MG63 (cell line): ENCODE measurements at places on chromosomes 7 and 10. TPM values are rescaled to one million over a fixed set of nuclear protein-coding genes. Genes with fewer than 3 reads are reported as not detected.

GRCh38 chr10:17454161-17455014 is at the start of gene ST8SIA6:
TSS of gene ST8SIA6 (minus strand) at chr10:17454595. CDS start at chr10:17454255, 340 bp downstream.
- DNase-seq: peak; percentile 44

- DNase-seq: no peak
Observed at GRCh38 chr10:73229567-73229966, 17.5 kb downstream of the DNAJC9 start.

- peak; percentile 69 for DNase-seq
Observed at GRCh38 chr10:104327745-104328645, 10.3 kb downstream of the ITPRIP start.

DNA sequence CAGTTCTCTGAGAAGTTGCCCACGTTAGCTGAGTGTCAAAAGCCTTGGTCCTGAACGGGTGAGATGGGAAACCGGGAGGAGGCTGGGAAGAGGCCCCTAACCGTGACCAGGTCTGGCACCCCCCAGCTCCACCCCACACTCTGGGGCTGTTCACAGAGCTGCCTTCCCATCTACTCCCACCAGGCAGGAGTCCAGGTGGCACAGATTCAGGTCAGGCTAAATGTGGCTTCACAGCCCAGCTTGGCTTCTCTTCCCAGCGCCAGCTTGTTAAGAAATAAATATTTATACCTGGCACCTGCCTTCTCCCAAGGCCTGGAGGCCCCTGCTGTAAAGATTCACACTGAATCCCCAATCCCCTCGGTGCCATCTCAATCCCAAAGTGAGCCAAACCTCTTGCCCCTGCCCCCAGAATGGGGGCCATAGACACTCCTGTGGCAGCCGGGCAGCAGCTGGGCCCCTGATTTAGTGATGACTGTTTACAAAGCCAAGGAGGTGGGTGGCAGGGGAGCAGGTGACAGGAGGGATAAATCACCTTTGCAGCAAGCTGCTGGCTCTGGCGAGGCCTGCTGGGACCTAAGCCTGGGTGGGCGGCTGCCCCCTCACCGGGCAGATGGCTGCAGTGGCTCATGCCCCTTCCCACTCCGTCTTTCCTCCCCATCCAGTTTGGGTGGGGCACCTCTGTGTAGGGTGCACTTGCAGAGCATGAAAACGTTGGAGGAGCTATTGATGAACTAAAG is 72.5 kb downstream of the GOLGA7B start:
- DNase-seq: peak; percentile 41

DNA sequence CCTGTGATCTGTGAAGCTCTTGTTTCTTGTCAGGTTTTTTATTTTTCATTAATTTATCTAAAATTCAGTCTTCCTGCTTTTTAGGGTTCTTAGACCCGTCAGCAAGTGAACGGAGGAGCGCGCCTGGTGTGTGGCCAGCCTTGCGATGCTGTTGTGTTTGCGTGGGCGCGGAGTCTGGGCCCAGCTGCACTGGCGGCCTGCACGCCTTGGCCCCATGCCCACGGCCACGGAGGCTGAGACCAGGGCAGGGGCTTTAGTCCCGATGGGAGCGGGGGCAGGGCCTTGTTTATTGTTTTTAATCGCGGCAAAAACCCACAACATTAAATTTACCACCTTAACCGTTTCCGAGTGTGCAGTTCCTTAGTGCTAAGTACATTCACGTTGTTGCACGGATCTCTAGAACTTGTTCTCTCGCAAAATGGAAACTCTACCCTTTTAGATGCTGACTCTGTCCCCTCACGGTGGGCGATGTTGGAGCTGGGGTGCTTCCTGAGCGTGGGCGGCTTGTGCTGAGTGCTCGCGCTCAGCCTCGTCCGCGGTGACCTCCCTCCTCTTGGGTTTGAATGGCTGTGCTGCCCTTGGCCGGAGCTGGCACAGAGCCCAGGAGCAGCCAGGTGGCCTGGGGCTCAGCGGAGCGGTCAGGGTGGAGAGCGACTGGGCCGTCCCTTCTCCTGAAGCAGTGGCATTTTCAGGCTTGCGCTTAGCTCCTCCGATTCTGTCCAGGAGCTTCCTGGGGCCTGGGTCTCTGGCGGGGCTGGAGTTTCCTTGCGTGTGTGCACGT is 69.1 kb downstream of the INPP5A start:
- no peak for DNase-seq

DNA sequence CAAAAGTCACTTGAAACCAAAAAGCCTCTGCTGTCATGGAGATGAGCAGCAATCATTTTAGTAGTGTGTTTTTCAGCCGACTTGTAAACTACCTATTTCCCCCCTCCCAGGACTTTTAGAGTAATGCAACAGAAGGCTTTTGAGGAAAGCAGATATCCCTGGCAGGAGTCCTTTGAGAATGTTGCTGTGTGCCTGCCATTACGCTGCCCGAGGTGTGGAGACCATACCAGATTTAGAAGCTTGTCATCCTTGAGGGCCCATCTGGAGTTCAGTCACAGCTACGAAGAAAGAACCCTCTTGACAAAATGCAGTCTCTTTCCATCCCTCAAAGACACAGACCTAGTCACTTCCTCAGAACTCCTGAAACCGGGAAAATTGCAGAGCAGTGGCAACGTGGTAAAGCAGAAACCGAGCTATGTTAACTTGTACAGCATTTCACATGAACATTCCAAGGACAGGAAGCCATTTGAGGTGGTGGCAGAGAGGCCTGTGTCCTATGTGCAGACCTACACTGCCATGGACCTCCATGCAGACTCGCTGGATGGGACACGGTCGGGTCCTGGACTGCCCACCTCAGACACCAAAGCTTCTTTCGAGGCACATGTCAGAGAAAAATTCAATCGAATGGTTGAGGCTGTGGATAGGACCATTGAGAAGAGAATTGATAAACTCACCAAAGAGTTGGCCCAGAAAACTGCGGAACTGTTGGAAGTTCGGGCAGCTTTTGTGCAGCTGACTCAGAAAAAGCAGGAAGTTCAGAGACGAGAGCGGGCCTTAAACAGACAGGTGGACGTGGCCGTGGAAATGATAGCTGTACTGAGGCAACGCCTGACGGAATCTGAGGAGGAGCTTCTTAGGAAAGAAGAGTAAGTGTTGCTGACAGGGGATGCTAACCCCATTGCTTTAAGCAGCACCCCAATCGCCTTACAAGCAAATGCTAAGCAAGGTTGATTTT is 2.2 kb downstream of the ZNF365 start:
- no peak for DNase-seq

- DNase-seq: peak; percentile 43
Observed at GRCh38 chr10:59536167-59537014, 173.3 kb downstream of the SLC16A9 start.

DNA sequence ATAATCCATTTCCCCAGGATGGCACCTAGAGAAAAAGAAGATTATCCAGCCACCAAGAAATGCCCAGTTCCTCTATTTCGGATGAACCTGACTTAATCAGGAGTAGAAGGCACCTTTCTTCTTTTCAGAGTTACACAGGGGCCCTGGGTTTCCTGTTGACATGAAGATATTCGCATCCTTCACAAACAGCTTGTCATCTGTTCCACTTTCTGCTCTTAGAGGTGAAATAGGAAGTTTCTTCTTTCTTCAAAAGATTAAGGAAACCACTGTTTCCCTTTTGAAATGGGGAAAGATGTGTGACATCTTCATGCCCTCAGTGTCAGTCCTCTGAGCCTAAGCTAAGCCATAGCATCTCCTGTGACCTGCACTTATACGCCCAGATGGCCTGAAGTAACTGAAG is 39.1 kb upstream of the RAB18 start:
- no peak for DNase-seq

DNA sequence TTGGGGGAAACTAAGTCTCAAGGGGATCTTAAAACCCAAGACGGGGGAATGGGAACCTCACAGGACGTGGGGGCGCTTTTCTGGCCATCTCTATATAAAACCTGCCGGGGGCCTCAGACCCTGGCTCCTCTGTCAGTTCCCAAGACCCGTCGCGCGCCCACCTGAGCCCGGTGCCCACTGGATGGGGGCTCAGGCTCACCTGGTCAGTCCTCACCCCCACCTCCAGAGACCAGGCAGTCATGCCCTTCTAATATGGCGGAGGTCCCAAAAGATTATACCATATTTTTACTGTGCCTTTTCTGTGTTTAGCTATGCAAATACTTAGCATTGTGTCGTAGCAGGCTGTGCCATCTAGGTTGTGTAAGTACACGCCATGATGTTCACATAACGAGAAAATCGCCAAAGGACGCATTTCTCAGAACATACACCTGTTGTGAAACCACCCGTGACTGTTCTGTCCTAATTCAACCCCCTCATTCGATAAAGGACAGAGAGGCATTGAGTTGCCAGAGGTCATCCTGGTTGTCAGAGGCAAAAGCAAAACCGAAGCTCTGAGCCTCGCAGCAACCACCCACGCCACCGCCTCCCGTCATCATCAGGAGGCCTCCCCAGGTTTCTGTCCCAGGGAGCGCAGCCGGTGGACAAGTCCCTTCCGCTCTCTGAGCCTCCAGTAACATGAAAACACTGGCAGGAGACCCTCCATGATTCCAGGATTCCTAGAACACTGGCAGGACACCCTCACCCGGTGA is 28.9 kb downstream of the OAT start:
- DNase-seq: no peak

DNA sequence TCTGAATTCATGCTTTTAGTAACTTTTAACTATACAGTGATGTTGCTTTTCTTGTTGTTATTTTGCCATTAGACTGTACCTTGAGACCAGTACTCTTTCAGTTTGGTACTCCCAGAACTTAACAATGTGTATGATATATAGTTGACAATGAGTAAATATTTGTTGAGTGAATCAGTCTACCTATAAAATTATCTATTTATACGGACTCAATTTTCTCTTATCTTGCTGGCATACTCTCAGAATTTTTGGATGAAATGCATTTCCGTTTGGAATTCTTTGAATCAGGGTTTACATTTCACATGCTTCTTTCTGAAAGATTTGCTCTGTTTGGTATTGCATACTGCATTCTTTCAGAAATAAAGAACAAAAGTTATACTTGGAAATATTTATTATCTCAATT is 47.8 kb upstream of the LRRC17 start:
- no peak for DNase-seq

DNA sequence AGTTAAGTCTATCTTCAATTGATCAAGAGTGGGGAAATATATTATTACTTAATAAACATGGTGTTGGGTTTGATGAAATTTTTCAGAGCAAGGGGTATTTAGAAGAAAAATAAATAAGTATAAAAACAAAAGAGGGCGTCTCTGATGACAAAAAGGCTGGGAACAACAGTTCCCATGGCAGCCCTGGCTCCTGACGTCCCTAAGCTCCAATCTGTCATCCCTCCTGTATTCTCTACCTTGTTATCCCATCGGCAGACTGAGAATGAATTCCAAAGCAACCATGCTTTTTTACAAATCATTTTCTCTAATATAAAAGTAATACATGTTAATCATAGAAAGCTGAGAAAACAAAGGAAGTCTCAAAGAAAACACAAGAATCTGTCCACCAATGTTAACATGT is 55.5 kb downstream of the SORBS1 start:
- no peak for DNase-seq

DNA sequence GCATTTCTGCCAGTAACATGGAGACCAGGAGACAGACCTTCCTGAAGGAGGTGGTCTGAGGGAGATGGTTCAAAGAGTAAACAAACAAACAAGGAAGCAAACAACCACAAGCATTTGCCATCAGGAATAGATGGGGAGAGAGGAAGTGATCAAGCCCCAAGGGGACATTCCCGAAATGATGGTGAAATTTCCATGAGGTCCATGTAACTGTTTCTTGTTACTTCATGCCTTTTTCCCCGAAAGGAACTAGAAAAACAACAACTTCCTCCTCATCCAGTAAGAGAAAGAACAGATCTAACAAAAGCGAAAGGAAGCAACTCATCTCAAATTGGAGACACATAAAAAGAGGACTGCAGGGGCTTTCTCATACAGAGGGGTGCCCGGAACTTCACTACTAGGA is 152.5 kb upstream of the ZNF32 start:
- DNase-seq: no peak

DNA sequence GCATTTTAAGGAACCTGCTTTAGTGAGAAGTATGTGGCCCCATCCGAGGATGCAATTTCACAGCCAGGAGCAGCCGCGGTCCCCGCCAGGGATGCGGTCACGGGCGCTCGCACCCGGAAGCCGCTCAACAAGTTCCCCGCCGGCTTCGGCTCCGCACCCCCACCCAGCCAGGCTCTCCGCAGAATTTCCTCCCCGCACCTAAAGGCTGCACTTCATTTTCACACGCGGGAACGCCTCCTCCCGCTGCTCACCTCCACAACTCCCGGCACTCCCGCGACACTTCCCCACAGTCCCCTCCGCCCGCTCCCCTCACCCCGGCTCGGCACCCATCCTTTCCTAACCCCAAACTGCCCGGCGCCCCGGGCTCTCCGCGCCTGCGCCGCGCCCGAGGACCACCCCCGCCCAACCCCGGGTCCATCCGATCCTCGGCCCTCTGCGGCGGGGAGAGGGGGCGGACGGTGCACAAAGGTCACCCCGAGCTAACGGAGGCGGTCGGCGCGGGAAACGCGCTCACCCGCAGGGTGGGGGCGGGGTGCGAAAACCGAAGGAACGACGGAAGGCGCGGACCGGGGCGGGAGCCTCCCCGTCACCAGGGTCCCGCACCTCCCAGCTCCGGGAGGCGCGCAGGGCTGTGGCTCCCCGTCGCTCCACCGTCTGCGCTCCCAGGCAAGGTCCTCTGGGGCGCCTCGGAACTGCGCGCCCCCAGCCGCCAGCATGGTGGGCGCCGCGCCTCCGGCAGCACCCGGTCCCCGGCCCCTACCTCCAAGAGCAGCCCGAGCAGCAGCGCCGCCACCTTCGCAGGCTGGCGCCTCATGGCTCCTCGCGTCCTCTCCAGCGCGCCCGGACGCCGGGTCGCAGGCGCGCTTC is 558 bp downstream of the VOPP1 start:
- DNase-seq: peak; percentile 66

- DNase-seq: no peak
Observed at GRCh38 chr10:124677749-124678556, 66.2 kb downstream of the FAM53B start.

DNA sequence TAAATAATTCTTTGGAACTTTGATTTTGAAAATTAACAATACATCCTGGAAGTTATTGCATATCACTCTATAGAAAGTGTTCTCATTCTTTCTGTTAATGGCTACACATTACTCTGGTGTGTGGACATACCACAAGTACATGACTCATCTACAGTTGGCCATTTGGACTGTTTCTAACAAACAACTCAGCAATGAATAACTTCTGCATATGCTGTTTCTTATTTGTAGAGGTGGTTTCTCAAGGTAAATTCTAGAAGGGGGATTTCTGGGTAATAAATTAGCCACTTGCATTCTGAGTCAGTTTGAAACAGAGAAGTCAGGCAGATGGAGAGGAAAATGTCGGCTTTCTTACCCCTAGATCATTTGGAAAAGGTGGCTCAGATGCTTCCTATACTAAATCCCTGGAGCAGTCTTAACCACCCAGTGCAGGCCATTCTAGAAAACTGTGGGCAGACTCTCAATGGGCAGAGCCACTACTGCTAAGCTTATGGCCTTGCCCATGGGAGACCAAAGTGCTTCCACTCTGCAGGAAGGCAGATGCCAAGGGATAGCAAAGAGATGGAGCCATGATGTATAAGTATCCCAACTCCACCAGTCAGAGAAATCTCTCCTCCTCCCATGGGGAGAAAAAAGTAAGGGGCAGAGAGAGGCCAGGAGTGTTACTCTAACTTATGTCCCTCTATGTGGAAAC is 194.0 kb upstream of the PLPP4 start:
- no peak for DNase-seq

- DNase-seq: no peak
Observed at GRCh38 chr7:1223196-1223981, 9.3 kb upstream of the UNCX start.

GGCT gene
- 49.3 and 143 TPM in 2 replicates for total RNA-seq

DENND2A gene
- 25.4 and 32.4 TPM in 2 replicates for total RNA-seq

SPAM1 gene
- total RNA-seq: not detected in 2 replicates

CCDC146 gene
- 0.07 TPM in 1 of 2 replicates, not detected in the other for total RNA-seq

CCL26 gene
- 22.3 and 44.7 TPM in 2 replicates for total RNA-seq

CYP3A4 gene
- total RNA-seq: not detected in 2 replicates

PIK3CG gene
- total RNA-seq: not detected in 2 replicates

MEOX2 gene
- not detected in 2 replicates for total RNA-seq

JAZF1 gene
- total RNA-seq: 5.7 and 7.6 TPM in 2 replicates

METTL2B gene
- total RNA-seq: 17.2 and 19.1 TPM in 2 replicates
